ENCODE measurements at places on chromosomes 1 and 21.

DNA sequence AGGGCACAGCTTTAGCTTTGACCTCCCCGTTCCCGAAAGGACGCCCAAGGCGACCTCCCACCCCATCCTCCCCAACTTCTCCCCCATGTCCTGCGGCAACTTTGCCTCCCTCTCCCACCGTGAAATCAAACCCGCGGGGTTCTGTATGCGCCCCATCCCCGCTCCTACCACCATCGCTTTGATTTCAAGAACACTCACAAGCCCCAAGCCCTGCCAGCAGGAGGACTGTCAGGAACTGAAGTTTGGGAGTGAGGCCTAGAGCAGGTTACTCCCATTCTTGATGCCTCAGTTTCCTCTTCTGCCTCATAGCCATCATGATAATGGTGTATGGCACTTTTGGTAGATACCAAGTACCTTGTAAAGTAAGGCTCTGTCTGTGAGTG, 2.3 kb downstream of the PTPRU start:
- no peak for DNase-seq

GRCh38 chr21:29423099-29423870, 124.6 kb downstream of the BACH1 start:
- DNase-seq, result peak; percentile 36

GRCh38 chr1:245481261-245481660, 326.5 kb downstream of the KIF26B start:
- DNase-seq, result no peak

GRCh38 chr1:5826601-5827000, 165.6 kb downstream of the NPHP4 start:
- no peak for DNase-seq

DNA sequence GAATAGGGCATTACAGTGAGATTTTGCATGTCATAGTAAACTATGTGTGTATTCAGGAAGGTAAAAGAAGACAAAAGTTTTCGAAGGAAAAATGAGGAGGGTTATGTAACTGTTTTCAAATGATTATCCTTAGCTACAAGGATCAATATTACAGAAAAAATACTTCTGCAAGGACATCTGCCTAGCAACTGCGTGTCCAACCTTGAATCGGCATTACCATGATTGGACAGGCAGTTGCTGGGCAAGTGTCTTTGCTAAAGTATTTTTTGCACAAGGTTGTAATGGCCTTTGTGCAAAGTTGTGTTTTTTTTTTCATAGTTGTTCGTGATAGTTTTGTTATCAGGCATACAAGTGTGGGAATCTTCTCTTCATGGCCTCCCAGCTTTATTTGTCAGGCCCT, 136.8 kb downstream of the FASLG start:
- no peak for DNase-seq

Measured in suppressor macrophage treated with lipopolysaccharide for 4 hours (primary cell).